ENCODE measurements at places on chromosomes 16 and 17. TPM values are rescaled to one million over a fixed set of nuclear protein-coding genes. Genes with fewer than 3 reads are reported as not detected.

OTOA gene
- total RNA-seq: not detected

PRR15L gene
- total RNA-seq: not detected

MEOX1 gene
- total RNA-seq: not detected

KRTAP2-1 gene
- total RNA-seq: not detected

RMI2 gene
- total RNA-seq: 16.9 TPM

HAP1 gene
- 0.18 TPM for total RNA-seq

RNF43 gene
- 0.13 TPM for total RNA-seq

SOX9 gene
- total RNA-seq: not detected

NEUROD2 gene
- total RNA-seq: not detected

KRT36 gene
- not detected for total RNA-seq

EXOC3L1 gene
- total RNA-seq: 2.2 TPM
